ENCODE measurements at places on chromosomes 13 and 19. TPM values are rescaled to one million over a fixed set of nuclear protein-coding genes. Genes with fewer than 3 reads are reported as not detected.
A peak's percentile ranks its signal among the peaks of the same experiment; 100 is the strongest.

GRCh38 chr19:16736709-16737108 is 17.1 kb downstream of the NWD1 start:
- DNase-seq: no peak

GRCh38 chr19:46784262-46785053 is 3.9 kb downstream of the SLC1A5 start:
- peak; percentile 82 for DNase-seq

GRCh38 chr19:16814526-16815100 is 14.6 kb upstream of the SIN3B start:
- no peak for DNase-seq

GRCh38 chr19:570937-571565 is 1.3 kb upstream of the BSG start:
- DNase-seq: peak; percentile 59

Gene PPP1R13L
- 13.3 TPM for polyA plus RNA-seq

Measured in testis (tissue), 5 donors.